ENCODE measurements at places on chromosomes 5 and 9.

DNA sequence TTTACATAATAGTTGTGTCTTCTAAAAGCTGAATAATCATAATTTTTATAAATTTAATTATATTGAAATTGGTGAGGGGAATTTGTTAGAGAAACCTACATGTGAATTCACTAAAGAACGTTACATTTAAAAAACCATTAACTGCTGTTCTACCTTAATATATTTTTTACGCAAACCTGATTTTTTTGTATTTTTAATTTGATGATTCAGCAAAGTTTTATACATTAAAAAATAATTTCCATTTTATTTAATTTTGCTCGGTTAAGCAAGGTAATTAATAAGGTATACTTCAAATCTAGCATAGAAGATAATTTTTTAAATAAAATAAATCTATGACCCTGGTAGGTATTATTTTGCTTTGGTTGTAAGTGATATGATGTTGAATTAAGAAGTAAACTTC, 114.3 kb downstream of the SNCAIP start:
- DNase-seq = no peak

- DNase-seq = no peak
Observed at GRCh38 chr5:44292736-44293135, 96.5 kb downstream of the FGF10 start.

GRCh38 chr9:90834828-90835595, 33.4 kb downstream of the SYK start:
- DNase-seq = no peak

- DNase-seq = no peak
Observed at GRCh38 chr9:82726424-82727276, 336.3 kb downstream of the RASEF start.

DNA sequence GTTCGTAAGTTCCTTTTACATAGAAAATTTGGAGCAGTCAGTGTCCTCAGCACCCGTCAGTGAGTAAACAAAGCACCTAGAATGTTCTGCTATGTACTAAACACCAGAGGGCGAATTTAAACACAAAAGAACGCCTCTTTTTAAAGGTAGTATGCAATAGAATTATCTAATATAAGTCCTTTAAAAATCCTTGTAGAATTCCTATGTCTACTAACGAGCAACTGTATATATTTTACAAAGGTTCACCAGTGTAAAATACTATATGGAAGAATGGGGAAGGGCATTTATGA, 499 bp upstream of the TMEM232 start:
- no peak for DNase-seq

GRCh38 chr5:168227973-168228615, 63.4 kb upstream of the WWC1 start:
- DNase-seq = no peak

GRCh38 chr5:154813736-154814135, 36.7 kb downstream of the FAXDC2 start:
- DNase-seq = no peak
